Stimulated activated CD4-positive, alpha-beta T cell treated with anti-CD3 and anti-CD28 coated beads, Interleukin-1b, Interleukin-23, amount 100 ng/mL, for 24 hours (primary cell): ENCODE measurements at places on chromosomes 12 and 14.

GRCh38 chr14:68757618-68758081 lies 35.2 kb downstream of the ZFP36L1 start:
- DNase-seq: no peak

GRCh38 chr12:71710276-71711125 lies 24.6 kb downstream of the TMEM19 start:
- DNase-seq: no peak

DNA sequence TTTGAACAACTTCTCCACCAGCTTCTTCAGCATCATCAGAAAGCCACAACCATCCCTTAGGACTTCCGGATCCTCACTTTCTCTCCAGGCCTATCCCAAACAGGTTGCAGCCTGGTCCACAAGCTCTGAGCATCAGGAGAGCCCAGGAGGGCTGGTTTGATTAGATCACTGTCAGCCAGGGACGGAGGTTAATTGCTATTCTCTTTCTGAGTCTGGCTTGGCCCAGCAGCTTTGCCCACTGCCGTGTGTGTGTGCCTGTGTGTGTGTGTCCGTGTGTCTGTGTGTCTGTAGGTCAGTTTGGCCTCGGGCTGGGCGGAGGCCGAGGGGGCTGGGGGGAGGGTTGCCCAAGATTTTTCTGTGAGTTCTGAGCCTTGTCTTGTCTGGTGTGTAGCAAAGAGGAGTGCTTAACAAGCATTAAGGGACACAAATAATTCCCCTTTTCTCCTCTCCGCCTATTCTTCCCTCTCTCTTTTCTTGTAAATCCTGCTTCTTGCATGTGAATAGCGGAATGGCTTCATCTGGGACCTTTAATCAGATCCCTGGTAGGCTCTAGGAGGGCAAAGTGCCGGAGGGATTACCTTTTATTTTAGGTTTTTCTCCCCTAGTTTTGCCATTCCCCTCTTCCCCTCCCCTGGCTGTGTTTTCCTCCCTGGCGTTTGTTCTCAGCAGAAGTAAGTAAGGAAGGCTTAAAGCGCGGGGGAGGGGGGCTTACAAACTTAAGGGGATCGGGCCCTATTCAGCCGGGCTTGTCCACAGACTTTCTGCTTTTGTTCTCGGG lies 138.2 kb upstream of the LHX5 start:
- DNase-seq: no peak

- no peak for DNase-seq
Observed at GRCh38 chr12:26878661-26879119, 45.7 kb upstream of the ITPR2 start.

DNA sequence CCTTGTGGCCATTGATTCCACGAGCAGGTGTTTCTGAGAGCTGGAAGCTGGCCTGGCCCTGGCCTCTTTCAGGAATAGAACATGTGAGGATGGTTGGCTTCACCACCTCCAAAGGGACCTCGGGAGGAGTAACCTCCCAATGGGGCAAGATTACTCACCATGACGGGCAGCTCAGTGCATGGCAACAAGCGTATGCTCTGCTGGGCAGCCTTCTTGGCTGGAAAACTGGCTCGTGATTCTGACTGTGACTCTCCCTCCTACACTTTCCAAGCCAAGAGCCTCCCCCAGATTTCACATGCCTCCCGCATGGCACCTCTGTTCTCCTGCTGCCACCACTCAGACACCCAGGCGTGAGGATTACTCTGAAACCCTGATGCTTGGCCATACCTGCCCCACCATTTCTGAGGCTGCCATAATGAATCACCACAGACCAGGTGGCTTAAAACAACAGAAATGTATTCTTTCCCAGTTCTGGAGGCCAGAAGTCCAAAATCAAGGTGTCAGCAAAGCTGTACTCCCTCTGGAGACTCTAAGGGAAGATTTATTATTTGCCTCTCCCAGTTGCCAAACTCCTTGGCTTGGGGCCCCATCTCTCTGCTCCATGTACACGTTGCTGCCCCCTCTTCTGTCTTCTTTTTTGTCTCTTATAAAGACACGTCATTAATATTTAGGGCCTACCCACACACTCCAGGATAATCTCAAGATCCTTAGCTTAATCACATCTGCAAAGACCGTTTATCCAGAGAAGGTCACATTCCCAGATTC lies 215.9 kb downstream of the CHST11 start:
- no peak for DNase-seq

DNA sequence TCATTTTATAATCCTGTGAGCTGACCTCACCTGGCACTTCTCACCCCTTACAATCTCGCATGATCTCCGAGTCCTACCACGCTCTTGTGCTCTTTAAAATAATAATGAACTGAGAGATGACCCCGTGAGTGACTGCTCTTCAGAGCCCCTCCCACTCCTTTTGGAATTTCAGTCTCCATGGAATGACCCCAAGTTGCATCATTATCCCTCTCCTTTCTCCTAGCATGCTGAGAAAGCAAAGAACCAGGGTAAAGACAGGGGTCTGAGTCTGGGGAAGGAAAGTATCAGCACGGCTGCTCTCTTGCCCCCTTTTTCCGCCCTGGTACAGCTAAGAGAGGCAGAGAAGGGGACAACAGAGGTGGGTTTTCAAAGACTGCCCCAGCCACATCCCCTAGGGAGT lies 178.3 kb upstream of the PLEKHA5 start:
- DNase-seq: no peak

- no peak for DNase-seq
Observed at GRCh38 chr14:22887260-22887989, 4.4 kb downstream of the REM2 start.

GRCh38 chr14:85921241-85921640 lies 391.3 kb downstream of the FLRT2 start:
- no peak for DNase-seq

DNA sequence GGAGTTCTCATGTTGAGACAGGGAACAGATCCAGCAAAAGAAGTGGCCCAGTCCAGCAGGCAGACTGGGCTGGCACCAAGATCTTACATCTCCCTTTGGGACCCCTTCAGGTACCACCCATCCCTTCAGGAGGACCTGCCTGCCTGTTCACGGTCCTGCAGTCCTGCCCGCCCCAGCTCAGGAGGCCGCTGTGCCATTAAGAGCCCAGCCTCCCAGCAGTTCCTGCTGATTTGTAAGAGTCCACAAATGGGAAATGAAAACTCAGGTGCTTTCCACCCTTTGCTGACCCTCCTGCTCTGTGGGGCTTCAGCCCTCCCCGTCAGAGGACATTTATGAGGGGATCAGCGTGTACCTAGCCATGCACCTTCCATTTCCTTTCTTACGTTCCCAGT lies 39.5 kb downstream of the C14orf132 start:
- DNase-seq: no peak

DNA sequence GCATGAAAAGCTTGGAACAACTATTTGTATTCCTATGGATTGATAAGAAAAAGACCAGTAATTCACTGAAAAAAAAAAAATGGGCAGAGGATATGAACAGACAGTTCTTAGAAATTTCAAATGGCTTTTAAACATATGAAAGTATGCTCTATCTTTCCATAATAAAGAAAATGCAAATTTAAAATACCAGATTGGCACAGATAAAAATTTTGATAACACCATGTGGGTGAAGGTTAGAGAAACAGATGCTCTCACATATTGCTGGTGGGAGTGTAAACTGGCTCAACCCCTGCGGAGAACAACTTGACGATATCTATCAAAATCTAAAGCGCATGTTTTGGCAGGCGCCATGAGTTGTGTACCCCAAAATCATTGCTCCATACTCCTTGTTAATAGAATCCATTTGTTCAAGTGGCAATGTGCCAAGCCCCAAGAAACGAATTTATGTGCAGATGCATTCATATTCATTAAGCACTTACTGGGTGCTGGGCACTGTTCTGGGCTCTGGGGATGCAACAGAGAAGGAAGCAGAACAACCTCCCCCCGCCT lies 29.5 kb upstream of the TMPO start:
- no peak for DNase-seq

DNA sequence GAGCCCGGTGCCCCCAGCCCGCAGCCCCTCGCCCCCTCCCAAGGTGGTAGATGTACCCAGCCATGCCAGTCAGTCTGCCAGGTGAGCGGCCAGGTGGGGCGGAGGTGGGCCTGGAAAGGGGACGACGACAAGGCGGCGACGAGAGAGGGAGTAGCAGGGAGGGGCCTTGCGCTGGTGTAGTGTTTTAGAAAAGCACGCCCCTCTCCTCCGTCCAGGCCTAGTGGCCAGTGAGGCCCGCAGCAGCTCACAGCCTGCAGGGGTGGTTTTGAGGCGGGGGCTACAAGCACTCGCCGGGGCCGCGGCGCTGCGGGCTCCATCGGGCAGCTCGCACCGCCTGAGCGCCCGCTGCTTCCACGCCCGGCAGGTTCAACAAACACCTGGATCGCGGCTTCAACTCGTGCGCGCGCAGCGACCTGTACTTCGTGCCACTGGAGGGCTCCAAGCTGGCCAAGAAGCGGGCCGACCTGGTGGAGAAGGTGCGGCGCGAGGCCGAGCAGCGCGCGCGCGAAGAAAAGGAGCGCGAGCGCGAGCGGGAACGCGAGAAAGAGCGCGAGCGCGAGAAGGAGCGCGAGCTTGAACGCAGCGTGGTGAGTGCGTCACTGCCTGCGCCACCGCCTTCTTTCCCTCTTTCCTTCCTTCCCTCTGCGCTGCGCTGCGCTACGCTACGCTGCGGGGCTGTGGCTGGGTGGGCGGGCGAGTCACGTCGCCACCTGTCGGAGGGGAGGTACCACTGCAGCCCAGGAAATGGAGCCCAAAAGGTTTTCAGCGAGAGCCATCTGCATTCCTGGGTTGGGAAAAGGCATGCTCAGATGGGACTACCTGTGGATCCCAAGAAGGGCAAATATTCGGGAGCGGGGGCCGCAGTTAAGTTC lies 5.9 kb upstream of the RNU7-1 start:
- peak; percentile 83 for DNase-seq

- no peak for DNase-seq
Observed at GRCh38 chr12:108914121-108914531, 34.2 kb downstream of the DAO start.

- no peak for DNase-seq
Observed at GRCh38 chr12:52186118-52186840, 5.5 kb downstream of the KRT80 start.

GRCh38 chr12:111287125-111287900 lies 81.6 kb downstream of the PHETA1 start:
- no peak for DNase-seq

DNA sequence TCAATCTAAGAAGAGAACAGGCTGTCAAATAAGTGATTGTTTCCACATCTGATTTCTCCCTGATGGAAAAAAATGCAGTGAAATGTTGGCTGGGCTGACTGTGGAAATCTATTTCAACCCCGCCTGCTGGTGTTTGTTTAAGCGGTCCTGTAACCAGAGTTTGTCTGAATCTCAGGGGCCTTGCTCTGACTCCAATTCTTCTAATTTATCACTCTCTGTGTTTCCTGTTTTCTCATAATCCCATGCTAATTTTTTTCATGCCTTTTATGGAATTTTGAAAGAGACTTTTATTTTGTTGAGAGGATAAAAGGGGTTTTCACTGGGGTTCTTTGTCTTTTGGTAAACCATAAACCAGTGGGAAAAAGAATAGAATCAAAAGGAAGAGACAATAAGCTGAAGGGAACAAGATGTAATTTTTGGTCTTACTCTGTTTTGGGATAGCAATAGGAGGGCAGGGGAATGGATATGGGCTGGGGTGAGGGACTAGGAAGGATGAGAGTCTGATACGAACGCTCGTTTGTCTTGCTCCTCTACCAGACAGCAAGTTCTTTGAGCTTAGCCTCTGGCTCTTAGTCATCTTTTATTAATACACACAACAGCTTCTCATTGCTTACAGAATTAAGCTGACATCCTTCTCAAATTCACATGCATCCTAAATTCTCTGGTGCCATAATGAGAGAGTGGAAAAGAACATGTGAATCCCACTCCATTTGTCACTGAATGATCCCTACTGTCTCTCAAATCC lies 8.0 kb upstream of the MGP start:
- no peak for DNase-seq

GRCh38 chr12:113838896-113839295 lies 127.2 kb downstream of the RBM19 start:
- no peak for DNase-seq

DNA sequence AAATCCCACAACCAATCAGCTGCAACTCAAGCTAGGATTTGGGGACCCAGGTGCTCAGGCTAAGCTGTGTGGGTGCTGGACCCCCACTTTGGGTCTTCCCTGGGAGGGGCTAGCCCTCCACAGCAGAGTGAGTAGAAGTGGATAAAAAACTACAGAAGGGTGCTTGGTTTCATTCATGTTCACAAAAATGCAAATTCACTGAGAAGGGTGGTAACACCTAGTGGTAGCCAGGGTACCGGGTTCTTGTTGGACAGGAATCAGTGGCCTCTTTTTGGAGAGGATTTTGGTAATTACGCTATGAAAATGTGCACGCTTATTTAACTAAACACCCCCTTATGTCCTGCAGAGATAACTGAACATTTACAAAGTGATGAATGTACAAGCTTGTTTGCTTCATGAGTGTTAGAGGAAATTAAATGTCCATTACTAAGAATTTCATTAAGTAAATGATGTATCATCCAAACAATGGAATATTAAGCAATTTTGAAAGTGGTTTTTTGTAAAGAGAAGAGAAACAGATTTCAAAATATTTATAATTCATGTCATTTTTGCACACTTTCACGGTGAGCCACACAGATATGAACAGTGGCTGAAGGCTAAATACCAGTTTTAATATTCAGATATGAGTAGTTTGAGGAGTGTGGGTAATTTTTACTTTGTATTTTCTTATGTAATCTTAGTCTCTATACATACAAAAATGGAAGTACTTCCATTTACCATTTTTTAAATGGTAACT lies 78.3 kb downstream of the DDX51 start:
- DNase-seq: no peak

GRCh38 chr14:92676403-92677086 lies 71.9 kb downstream of the LGMN start:
- no peak for DNase-seq

DNA sequence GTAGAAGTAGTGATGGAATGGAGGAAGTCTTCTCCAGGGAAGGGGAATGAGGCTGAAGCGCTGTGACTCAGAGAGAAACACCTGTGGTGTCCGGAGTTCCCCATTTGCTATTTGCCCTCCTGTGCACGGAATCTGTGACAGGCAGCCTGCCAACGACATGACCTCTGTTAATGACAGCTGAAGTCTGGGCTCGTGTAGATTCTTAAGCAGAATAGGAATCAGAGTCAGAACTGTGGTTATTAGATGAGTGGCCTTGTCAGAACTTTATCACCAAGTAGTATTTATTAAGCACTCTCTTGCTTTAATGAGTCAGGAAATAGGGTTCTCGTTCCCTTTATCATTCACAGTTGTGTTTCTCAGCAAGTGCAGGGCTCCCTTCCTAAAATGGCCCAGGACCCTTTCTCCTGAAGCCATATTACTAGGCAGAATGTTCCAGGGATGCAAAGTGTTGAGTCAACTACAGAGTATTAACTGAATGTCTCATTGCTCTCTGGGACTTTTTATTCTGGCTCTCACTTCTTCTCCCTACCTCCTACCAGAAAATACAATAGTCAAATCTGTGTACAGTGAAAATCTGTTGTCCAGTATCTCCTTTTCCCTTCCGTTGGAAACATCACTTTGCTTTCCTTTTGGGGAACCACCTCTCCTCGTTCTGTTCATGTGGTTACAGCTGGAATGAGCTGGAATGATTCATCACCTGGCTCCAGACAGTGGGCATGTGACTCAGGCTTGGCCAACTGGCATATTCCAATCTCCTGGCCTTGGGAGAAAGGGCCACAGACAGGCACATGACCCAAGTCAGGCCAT lies 77.8 kb upstream of the MAX start:
- no peak for DNase-seq

GRCh38 chr14:80095623-80096022 lies 115.7 kb downstream of the DIO2 start:
- DNase-seq: no peak

- DNase-seq: no peak
Observed at GRCh38 chr14:102905116-102906108, 17.1 kb upstream of the AMN start.

GRCh38 chr14:41606532-41607303 lies at the start of gene LRFN5:
TSS of gene LRFN5 (plus strand) at chr14:41606876.
- DNase-seq: no peak
